ENCODE measurements at places on chromosomes 3 and 15.

DNA sequence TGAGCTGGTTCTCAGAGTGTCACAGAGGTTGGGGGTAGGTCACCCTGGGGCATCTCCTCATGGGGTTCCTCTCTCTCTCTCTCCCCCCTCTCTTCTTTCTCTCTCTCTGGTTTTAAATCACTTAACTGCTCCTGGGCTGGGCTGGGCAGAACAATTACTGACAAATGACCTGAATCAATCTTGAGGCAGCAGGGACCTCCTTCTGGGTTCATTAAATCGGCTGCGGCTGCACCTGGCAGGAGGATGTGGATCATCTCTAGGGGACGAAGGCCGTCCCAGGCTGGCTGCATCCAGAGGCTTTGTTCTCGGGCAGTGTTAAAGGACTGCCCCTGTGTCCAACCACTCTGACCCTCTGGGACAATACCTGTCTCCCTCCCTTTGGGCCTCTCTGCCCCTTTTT lies 143.1 kb downstream of the TLE3 start:
- no peak for DNase-seq

DNA sequence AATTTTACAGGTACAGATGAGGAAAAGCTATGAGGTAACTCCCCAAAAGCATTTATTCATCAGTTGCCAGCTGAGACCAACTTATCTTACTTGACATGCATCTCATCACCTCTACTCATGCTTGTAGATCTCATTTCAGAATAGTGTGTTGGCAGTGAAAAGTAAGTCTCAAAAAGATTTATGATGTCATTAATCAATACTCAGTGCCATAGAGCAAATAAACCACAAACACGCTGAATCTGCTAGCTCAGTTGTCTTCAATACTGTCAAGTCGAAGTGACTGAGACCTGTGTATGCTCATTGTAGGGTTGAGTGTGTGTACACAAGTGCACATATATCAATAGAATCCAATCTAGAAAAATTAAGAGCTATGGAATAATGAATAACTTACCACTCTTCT lies 413.5 kb downstream of the CNTN3 start:
- DNase-seq = no peak

- no peak for DNase-seq
These were observed 37.9 kb downstream of the PPCDC start for GRCh38 chr15:75061272-75061671.

DNA sequence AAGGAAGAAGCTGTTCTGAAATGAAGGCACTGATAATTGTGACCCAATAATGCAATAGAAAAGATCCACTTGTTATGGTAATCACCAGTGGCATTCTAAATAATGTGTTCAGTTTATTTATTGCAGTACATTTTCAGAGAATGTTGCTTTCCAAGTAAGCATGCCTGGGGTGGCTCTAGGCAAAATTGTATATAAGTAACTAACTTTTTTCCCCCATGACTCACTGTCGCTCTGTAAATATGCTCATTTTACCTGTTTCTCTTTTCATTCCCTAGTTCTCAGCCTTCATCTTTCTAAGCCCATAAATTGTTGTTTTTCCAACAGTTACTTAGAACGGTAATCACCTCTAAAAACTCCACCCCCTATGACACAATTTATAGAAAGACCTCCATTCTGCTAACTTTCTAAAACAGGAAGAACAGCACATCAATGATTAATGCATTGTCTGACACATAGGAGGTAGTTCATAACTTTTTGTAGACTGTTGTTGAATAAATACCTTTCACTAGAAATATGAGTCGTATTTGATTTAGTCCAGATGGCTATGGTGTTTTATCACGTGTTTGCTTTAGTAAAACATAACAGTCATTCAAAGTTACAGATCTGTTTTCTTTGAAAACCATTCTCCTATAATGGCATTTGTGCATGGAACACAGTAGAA lies 143.1 kb downstream of the LSAMP start:
- no peak for DNase-seq

DNA sequence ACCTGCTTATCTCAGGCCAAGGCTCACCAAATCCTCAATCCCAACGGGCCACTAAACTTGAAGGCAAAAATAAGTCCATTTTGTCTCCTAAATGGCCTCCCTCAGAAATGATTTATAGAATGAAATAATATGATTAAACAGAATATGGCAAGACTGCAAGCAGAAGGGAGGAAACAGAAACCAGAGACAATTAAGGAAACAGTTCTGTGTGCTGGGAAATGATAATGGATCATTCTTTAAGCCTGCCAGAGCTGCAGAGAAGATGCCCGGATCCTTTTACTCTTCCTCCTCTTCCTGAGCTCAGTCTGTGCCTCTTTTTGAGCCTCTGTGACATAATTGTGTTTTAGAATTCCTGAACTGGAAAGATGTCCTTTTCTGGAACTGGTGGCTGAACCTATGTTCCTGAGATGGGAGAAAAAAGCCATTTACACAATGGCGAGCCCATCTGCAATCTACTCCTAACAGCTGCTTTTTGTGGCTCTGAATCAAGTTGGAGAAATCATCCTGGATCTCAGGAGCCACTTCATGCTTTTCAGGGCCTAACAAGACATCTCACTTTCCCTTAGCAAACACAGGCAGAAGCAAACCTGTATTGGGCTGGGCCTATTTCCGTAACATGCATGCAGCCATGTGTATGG lies 2.8 kb upstream of the ABHD2 start:
- DNase-seq = no peak

Measured in pons (tissue), 1 donor.